ENCODE measurements at places on chromosomes 16 and 17.
A peak's percentile ranks its signal among the peaks of the same experiment; 100 is the strongest.

DNA sequence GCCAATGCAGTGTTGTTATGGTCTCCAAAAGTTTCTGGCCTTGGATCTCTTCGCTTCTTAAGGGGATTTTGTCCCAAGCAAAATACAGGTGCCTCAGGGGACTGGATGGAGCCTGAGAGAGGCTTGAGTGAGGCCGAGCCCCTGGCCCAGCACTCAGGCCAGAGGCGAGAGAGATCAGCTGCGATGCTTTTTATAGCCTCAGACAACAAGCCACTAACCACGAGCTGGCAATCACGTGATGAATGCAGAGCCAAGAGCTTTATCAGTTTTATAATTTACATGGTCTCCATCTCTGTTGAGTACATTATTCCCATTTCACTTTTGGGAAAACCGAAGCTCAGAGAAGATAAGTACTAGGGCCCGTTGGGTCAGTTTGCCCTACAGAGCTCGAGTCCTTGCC, 360.0 kb upstream of the CDH5 start:
- no peak for DNase-seq

GRCh38 chr17:57242148-57242547, 14.2 kb upstream of the MSI2 start:
- no peak for DNase-seq

- DNase-seq = peak; percentile 17
Measured at GRCh38 chr17:2749784-2750181, 331 bp upstream of the CCDC92B start.

- DNase-seq = no peak
Measured at GRCh38 chr16:81810361-81810760, 31.3 kb downstream of the PLCG2 start.

GRCh38 chr16:66902648-66903543, 15.8 kb downstream of the CDH16 start:
- no peak for DNase-seq

- DNase-seq = no peak
Measured at GRCh38 chr17:7549401-7550055, 670 bp downstream of the TNFSF12 start.

DNA sequence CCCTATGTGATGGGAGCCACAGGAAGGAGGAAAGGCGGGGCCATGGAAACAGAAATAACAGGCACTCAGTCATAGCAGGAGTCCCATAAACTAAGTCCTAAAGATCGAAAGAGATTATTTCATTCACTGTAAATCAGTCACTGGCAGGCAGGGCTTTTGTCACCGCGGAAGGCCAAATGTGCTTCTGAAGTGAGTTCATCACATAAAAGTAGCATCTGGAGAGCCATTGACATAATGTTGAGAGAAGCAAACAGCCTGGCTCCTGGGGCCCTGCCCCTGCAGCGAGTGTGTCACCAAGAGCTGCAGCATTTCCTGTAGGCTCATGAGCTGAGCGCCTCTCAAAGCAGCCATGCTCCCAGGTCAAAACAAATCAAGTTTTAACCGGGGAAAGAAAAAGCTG, 476.2 kb downstream of the HAPSTR1 start:
- no peak for DNase-seq

GRCh38 chr16:87976665-87977064, 25.4 kb downstream of the BANP start:
- DNase-seq = no peak

All from stimulated activated CD8-positive, alpha-beta memory T cell treated with anti-CD3 and anti-CD28 coated beads, Interleukin-4, amount 100 ng/mL, for 1 hour (primary cell).